ENCODE measurements at places on chromosomes 7 and 10.

DNA sequence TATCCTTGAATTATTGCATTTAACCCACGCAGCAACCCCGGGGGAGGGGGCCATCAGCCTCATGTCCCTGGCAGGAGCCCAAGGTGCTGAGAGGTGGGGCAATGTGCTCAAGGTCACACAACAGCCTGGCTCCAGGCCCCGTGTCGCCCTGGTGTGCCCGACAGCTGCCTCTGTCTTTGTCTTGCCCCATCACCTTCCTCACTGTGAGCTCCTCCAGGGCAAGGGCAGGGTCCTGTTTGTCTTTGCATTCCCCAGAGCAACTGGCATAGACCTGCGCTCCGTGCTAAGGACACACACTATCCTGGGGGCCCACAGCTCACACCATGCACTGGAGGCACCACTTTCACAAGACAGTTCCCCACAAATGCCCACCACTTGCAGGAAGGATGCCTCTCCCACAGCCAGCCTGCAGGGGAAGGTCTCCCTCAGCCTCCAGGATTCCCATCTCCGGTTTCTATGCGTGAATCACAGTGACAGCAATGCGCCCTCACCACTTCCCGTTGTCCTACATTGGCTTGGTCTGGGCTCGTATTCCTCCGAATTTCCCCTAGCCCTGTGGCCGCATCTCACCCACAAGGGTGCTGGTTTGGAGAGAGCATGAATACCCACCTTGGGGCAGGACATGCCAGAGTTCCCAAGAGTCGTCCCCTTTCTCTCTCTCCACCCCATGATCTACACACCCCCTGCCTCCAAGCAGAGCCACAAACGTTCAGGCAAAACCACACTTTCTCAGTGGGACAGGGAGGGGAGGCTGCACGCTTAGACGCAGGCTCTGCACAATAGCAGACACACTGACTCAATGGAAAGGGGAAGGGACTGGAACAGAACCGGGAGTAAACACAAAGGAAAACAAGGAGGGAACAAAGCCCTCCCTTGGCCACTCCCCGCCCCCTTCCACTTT lies 10.3 kb downstream of the ITPRIP start:
- DNase-seq = peak; percentile 81

DNA sequence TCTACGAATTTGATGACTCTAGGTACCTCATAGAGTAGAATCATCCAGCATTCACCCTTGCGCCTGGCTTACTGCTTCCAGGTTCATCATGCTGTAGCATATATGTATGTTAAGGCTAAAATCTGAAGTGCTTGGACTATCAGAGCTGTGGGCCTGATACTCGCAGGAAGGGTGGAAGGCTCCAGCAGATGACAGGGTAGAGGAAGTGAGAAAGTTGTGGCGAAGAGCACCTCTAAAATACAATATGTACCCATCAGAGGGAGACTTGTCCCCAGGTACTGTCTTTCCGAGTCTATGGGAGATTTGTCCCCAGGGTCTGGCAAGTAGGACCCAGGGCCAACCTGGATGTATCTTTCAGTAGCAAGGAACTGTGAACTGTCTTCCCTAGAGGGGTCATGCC lies 48.1 kb upstream of the PLEKHA1 start:
- no peak for DNase-seq

- no peak for DNase-seq
These were observed 134.8 kb downstream of the TMEM26 start for GRCh38 chr10:61318429-61318828.

- no peak for DNase-seq
These were observed 14.0 kb downstream of the DNAJB12 start for GRCh38 chr10:72340510-72341261.

DNA sequence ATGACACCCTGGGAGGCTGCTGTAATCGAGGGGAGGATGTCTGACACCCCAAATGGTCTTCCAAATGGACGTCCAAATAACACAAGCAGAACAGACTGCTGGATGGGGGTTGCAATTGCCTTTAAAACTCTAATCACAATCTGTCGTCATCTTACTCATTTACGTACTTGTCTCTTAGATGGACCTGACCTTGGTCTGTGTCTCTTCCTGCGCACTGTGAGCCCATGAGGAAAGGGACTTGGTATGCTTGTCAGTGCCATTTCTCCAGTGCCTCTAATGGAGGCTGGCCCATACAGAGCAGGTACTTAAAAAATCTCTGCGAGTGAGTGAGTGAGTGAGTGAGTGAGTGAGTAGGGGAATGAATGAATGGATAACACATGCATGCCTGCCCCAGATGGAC lies 93.3 kb downstream of the DLG5 start:
- no peak for DNase-seq

- DNase-seq = no peak
These were observed 13.5 kb downstream of the CCM2 start for GRCh38 chr7:45013465-45013967.

DNA sequence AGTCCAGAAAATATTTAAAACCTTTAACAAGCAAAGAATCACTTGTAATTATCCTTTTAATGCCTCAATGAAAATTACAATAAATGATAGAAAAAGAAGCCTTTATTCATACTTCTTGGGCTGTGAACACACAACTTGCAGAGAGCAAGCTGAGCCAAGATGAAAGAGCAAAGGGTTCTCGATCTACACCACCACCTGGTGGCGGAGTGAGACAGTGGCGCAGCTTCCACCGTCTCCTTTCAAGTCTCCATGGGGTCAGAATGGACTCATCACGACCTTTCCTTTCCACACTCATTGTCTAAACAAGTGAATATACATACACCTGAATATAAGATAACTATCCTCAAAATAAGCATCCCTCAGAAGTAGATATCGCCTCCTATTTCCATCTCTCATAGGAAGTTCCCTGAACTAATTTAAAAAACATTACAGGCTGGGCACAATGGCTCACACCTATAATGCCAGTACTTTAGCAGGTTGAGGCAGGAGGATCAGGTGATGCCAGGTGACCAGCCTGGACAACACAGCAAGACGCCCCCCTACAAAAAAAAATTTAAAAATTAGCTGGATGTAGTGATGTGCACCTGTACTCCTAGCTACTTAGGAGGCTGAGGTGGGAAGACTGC lies 40.7 kb downstream of the ATE1 start:
- DNase-seq = peak; percentile 70

DNA sequence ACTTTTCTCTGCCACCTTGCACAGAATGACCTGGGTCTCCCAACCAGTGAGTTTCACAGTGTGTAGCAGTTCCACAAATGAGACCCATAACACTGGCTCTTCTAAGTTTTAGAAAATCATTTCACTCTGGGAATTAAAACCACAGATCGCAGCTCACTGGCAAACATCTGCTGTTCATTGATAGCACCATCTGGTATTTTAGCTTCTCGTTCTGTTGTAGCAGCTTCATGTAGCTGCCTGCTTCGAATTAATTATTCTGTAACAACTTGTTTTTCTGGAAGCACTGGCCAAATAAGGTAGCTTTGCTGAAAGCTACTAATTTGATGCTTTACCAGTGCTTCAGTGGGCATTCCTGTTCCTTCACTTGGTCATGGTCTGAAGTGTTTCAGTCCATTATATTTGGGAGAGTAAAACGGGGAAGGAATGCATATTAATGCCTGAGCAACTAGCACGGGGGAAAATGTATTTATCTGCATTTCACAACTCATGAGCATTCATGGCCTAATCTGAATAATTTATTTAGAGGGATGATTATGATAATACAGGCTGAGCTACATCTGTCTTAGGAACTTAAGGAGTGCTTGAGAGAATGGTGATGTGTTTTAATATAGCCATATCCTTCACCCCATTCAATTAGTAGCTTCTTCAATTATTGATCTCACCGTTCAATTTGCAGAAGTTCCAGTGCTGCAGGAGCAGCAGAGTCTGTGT lies 447.4 kb downstream of the XPNPEP1 start:
- DNase-seq = peak; percentile 2

DNA sequence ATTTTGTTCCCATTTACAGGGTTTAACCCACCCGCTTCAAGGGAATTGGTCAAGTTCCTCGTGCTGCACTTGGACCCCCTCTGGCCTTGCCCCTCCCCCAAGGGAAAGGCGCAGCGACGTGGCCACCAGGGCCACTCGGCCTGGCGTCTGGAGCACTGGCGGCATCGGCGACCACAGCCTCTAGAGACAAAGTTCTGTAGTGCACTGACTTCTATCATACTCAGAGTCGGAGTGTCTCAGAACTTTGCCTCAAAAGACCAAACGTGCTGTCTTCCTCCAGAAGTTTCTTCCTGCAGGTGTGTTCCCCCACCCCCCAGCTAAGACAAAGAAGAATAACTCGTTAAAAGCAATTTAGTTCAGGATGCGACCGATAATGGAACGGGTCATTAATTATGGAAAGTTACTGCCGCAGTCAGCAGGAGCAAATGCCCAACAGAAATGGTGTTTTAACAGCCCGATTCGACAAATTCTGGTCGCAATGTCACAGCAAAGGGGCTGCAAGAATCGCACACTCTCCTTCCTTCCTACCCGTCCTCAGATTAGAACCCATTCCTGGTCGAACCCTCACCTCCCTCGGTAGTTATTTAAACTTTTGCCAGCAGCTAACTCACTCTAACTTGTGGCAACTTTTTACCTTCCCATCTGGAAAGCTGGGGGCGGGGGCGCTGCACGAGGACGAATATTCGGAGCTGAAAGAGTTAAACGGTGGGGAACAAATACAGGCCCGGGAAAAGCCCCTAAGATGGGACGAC lies 202.1 kb upstream of the NFE2L3 start:
- no peak for DNase-seq
